Stimulated activated CD4-positive, alpha-beta T cell treated with anti-CD3 and anti-CD28 coated beads, Interleukin-1b, Interleukin-23, amount 100 ng/mL, for 1 hour (primary cell): ENCODE measurements at places on chromosomes 2 and 18.

DNA sequence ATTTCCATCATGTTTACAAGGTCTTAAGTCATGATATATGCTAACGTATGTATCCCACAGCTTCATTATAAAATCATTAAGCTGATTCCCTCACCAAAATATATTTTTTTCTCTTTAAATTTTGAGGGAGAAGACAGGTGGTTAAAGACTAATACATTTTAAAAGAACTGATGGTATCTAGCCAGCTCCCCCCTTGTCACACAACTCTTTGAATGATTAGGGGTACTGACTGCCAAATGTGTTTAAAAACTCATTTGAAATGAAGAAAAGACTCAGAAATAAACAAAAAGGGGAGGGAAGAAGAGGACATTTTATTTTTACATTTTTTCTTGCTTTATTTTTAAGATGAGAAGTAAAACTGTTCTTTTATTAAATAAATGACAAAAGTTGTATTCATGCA, 805.3 kb downstream of the SATB2 start:
- no peak for DNase-seq

DNA sequence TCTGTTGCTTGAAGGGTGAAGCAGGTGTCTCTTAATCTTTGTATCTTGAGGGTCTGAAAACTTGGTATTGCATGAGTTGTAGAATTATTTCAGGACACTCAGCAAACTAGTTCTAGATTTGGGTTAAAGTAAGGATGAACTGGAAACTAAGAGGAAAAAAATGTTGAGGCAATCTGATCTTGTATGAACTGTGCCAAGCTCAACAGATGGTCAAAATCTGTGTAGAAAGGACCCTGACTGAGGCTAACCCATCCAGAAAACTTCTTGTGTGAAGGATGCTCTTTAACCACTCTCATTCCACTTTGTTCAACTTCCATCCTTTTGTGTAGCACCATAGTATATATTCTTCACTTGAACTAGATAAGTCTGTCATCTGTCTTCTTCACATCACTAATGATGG, 861.7 kb downstream of the SLC4A3 start:
- DNase-seq, result no peak

GRCh38 chr2:227164763-227165291, 403 bp downstream of the COL4A3 start:
- no peak for DNase-seq

GRCh38 chr18:40208958-40209357, 1746.1 kb upstream of the PIK3C3 start:
- DNase-seq, result no peak

GRCh38 chr2:217851191-217852020, 151.4 kb downstream of the TNS1 start:
- no peak for DNase-seq

DNA sequence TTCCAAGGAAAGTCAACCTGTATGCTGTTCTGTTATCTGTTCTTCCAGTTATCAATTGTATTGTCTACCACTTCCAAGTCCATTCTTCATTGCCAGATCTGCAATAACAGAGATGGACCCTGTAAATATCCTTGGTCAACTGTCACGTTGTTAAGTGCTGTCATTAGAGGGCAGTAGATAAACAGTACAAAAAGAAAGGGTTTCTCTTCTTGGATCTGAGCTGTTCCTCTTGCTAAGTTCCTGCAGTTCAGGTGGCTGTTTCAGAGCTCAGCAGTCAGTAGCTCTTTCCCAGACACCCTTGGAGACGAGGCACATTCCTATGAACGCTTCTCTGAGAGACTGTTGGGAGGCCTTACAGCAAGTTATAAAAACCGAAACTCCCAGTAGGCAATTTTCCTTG, 957.1 kb upstream of the CHAC2 start:
- DNase-seq, result no peak

DNA sequence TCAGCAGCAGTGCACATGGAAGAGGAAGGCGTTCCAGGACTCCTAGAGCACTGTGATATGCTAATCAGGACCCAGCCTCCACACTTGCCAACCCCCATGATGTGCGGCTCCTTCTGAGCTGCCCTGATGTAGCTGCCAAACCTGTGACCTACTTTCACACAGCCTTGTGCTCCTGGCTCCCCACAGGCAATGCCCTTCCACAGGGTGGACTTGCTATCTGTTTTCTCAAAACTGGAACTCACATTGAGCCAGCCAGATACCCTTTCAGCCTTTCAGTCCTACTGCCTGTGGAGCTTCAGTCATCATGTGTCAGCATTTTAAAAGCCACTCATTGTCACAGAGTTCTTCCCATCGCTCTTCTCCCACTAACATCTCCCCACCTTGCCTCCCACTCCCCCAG, 181.6 kb downstream of the AFF3 start:
- DNase-seq, result no peak

- DNase-seq, result no peak
Measured at GRCh38 chr2:213167271-213167930, 16.0 kb upstream of the IKZF2 start.

DNA sequence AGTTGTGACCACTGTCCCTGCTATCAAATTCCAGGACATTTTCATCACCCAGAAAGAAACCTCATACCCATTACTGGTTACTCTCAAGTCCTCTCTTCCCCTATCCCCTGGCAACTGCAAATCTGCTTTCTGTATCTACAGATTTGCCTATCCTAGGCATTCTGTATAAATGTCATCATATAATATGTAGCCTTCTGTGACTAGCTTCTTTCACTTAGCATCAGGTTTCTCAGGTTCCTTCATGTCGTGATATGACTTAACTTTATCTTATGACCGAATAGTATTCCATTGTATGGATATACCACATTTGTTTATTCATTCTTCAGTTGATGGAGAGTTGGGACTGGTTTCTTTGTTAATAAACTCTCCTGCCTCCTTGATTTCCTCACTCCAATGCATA, 60.5 kb downstream of the PMAIP1 start:
- no peak for DNase-seq

DNA sequence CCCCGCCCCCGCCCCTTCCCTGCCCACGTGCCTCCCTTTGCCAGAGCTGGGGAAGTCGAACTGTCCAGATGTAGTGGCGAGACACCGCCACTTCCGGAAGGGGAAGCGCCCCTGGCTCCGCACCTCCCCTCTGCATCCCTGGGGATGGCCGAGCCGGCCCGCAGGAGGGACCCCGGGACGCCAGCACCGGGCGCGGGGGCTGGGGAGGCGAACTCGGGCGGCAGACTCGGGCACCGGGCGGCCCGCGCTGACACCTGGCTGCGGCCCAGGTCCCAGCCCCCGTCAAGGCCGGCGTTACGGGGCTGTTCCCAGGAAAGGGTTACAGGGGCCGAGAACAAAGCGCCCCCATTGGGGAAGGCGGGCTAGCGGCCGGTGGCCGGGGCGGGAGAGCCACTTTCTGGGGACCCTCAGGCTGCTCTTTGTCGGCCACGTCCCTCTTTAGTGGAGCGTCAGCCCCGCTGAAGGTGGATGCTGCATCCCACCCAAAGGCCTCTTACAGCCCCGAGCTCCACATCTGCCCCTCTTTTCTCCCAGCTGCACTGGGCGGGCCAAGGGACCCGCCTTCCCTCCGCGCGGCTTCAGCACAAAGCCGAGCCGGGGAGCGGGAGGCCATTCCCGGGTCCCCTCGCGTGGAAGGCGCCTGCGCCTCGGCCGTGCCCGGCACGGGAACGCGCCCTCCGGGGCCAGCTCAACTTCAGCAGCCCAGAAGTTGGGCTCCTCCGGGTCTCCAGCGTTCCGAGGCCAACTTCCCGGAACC, 1.3 kb downstream of the SDC1 start:
- no peak for DNase-seq

GRCh38 chr2:219664944-219665343, 37.5 kb downstream of the SLC4A3 start:
- no peak for DNase-seq

GRCh38 chr2:44821500-44821899, 120.0 kb upstream of the SIX3 start:
- DNase-seq, result no peak

DNA sequence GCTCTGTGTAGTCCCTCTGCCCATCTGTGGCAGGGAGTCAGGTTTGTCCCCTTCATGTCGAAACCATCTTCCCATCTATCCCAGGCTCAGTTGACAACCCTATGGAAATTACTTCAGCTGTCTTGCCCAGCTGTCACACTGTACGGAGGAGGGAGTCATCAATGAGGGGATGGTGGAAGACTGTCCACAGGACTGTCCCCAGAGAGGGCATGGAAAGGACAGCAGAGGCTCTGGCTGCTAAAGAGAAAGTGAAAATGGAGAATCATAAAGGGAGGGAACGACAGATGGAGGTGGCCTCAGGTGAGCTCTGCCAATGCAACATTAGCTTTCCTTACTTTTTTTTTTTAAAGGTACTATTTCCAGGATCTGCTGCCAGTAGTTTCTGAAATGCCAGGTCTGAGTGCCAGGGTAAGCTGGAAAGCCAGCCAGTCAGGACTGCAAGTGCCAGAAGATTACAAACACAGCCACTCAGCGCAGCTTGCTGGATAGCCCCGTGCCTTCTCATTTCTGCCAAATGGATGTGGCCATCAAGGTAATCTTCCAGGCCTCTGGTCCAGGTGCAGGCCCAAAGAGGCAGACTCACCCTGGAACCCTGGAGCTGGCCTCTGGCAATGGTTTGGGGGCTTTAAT, 192.8 kb downstream of the AGPS start:
- DNase-seq, result no peak

GRCh38 chr2:27832396-27832795, 57.8 kb downstream of the RBKS start:
- no peak for DNase-seq

GRCh38 chr2:23673830-23674679, 252.9 kb downstream of the ATAD2B start:
- DNase-seq, result no peak

DNA sequence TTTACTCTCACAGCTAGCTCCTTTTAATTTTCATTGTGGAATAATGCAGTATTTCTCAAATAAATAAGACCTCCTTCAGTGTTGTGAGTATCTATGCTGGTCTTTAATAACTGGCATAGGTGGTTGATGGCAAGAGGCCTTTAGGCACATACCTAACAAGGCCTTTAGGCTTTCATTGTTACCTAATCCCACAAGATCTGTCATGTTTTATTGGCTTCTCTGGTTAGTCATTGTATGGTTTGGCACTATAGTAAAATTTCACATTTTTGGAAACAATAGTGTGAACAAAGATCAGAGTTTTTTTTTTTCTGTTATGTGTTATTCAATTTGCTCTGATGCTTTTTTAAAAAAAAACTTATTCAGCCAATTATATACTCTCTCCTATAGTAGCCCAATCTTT, 89.8 kb upstream of the NEUROD1 start:
- no peak for DNase-seq

DNA sequence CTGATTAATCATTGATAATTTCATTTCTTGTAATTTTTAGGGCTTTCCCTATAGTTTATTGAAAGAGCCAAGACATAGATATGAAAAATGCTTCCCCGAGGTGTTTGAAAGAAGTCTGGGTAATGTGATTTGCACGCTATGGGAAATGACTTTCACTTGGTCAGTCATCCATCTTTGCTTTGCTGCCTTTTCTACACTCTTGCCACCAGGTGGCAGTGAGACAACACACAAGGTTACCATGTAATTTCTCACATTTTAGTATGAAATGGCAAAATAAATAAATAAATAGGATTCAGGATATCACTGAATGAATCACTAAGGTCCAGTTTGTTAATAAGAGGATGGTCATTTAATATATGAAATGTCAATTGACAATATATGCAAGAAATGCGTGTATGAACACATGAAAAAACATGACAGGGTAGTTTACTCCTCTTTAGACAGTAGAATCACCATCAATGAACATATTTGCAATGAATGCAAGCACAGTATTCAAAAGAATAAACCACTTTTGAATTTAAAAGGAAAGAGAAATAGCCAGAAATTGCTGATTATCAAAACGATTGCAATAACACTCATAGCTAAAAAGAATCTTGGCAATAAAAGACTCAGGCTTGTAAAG, 52.2 kb upstream of the KCNH7 start:
- DNase-seq, result no peak

DNA sequence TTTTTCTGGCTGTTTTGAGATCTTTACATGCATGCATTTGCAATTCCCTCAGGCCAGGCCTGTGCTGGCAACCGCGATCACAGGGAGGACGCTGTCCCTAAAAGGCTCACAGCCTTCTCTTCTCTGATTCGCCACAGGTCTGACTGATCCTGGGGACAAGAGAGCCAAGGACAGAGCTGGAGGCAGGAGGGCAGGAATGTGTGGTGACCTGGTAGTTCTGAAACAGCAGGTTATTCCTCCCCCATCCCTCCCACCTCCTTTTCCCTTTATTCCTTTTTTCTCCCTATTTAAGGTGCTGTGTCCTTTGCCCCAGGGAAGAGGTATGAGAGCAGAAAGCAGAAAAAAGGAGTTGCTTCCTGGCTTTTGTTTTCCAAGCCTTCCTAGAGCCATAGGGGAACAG, 21.9 kb downstream of the TMEM177 start:
- DNase-seq, result no peak

GRCh38 chr2:225693259-225693658, 293.7 kb downstream of the NYAP2 start:
- DNase-seq, result no peak
